HCT116 (cell line): ENCODE measurements at places on chromosomes 2 and 18.

DNA sequence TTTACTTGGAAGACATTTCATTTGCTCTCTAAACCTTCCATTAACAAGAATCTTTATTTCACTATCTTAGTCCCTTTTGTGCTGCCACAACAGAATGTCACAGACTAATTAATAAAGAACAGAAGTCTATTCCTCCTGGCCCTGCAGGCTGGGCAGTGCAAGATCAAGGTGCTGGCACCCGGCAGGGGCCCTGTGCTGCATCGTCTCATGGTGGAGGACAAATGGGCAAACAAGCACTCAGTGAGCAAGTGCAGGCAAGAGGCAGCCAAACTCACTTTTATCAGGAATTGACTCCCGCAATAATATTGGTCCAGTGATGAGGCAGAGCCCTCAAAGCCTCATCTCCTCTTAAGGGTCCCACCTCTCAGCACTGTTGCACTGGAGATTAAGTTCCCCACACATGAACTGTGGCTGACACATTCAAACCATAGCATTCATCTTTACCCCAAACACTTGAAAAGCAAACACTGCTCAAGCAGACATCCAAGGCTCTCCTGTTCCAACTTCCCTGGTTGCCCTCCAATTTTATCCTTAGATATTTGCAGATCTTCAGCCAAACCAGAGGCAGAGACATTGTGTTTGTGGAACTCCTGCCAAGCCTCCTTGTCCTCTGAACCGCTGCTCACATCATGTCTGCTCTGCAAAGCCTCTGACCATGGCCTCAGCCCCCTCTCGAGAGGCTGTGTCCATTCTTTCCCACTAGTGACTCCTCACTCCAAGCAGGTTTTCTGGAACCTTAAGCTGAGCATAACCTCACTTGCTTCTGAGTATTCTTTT is 404.4 kb upstream of the SOX11 start:
- DNase-seq, result no peak

DNA sequence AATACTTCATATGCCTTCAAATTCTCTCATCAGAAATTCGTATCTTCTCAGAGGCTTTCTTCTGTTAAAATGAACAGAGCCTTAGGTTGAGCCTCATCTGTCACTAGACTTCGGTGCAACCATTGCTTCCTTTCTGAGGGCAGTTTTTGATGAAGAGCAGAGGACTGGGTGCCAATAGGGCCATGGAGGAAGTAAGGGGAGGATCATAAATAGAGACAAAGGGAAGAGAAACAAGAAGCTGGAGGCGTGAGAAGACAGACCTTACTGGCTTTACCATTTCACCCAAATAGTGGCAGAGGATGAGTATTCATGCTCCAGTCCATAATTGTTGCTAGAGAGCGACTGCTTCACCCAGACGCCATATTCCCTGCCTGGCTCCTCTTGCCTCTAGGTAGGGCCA is 215.6 kb upstream of the PKDCC start:
- DNase-seq, result no peak

DNA sequence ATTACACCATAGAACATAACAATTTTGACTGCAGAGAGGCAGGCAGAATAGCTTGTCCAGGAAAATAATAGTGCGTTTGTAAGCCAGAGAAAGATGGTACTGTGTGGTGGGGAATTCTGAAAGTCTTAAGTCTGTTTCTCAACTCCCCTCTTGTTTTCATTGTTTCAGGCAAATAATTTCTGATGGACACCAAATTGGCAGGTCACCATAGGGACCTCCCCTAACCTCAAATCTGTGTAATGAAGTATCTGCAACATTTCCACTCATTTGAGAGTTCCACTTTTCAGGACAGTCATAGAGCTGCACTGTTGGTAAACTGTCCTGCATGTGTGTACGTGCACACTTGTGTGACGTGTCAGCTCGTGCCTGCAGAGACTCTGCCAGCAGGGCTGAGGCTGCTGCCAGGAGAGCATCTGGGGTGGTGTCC is 195.6 kb downstream of the AGAP1 start:
- no peak for DNase-seq

GRCh38 chr2:43438858-43439655 is 156.8 kb downstream of the THADA start:
- DNase-seq, result no peak

DNA sequence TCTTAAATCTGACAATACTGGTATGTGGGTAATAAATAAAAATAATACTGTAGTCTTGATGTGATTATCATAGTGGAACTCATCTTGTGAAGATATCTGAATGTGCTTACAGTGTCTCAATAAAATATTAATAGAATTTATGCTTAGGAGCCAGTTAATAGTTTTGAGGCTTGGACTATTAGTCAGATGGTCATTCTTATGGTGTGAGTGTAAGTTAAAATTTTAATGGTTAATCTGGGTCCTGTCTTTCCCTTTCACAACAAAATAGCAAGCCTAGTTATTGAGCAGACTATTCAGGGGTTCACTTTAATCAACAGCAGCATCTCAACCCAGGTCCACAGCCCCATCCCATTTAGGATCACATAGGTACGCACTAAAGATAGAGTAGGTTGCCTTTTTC is 138.9 kb downstream of the HAUS1 start:
- no peak for DNase-seq

- DNase-seq, result no peak
These were observed 171.6 kb upstream of the BOD1L2 start for GRCh38 chr18:56975276-56975675.

DNA sequence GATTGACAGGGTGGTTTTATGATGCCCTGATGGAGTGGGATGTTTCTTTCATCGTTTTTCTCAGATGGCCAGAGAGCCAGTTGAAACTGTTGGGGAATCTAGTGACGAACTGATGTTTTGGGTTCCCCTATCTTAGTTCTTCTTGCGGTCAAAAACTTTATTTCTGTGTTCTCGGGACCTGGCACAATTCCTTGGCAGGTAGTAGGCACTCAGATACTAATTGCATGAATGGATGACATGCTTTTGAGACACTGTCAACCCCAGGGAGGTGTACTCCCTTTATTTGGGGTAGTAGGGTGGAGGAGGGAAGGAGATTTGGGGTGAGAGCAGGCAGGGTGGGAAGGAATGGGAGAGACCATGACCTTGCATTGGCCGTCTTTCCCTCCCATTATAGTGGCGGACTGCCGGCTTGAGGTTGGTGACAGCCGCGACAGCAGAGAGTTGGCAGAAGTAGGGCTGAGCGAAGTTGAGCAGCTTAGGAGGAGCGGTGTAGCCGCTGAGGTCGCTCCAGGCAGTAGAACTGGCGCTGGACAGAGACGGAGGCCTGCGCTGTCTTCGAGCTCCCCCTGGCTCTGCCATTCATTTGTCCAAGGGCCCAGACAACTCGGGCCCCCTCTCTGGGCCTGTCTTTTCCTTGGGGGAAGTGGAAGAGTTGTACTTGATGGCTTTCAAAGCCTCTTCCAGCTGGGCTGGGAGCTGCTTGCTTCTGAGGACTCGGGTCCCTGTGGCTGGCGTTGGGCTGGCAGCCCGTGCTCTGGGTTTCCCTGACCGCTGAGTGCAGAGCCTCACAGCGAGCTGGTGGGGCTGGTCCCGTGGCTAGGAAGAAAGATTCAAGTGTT is 2.6 kb downstream of the TET3 start:
- no peak for DNase-seq

- peak; percentile 81 for DNase-seq
These were observed 2.7 kb upstream of the PID1 start for GRCh38 chr2:229273723-229274338.

GRCh38 chr18:45974088-45974536 is 7.0 kb upstream of the EPG5 start:
- DNase-seq, result peak; percentile 63

DNA sequence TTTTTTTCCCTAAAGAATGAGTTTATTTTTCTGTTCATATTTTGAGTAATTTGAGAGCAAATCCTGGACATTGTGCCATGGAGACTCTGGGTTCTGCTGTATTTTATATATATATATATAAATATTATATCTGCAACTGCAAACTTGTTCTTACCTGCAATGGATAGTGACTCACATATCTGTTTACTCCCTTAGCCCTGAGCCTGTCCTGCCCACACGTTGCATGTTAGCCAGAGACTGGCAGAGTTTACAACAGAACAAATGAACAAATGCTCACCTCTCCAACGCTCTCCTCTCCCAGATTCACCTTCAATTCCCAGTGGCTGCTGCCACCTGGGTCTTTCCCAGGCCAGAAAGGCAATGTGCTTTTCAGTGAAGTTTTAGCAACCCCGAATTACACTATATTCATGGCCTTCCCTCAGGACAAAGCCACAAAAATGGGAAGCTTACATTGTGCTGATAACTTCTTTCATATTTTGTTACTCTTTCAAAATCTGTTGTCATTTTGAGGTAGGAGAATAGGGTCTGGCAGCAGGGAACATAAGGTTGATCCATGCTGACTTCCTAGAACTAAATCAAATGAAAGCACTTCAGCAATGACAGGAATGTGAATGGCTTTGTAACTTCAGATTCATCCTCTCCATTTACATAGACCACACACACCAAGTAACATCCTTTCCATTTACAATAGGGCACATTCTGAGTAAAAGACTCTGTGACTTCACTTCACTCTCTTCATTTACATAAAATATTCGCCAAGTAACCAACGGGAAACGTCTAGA is 105.4 kb upstream of the FAM110C start:
- no peak for DNase-seq

DNA sequence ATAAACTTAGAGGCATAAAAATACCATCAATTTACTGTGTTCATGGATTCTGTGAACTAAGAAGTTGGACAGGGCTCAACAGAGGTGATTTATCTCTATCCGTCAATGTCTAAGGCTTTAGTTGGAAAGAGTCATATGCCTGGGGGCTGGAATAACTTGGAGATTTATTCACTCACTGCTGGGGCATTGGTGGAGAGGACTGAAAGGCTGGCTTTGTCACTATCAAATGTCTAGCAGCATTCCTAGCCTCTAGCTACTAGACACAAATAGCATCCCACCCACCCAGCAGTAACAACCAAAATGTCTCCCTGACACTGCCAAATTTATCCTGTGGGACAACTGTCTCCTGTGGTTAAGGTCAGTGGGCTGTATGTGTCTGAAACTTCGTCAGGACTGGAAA is 71.0 kb downstream of the EVA1A start:
- no peak for DNase-seq

- DNase-seq, result no peak
These were observed 104.8 kb downstream of the LBH start for GRCh38 chr2:30336084-30336483.

DNA sequence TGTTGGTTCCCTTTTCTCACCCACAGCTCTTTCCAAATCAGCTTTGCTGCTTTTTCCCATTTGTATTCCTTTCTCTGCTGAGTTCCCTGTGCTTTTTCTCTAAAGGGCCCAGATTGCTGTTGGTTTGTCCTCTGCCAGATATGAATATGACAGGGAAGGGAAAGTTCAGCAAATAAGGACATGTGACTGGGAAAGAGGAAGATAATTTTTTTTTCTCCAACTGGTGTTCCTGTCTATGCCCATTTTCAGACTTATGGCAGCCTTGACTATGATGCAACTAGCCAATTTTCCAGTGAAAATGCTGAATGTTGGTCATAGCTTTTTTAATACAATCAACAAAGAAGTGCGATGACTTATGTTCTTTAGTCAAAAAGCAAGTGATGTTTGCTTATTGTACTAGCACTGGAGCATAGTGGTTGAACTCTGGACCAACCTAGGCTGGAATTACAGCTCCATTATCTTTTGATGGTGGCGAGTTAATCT is 7.7 kb downstream of the MDH1 start:
- no peak for DNase-seq

DNA sequence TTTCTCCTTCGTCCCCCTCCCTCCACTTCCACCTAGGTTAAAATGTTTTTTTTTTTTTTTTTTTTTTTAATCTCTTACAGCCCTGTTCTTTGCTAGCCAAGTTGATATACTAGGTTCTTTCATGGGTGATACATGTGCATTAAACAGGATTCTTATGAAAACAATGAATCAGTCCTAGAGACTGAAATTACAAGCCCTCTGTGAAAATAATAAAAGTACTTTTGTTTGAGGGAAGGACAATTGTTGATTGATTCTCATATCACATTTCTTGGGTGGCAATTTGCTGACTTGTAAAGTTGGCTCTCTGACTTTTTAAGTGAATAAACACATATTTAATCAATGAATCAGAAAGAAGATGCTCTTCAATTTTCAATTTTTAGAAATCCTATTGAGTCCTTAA is 639.9 kb downstream of the LRP1B start:
- no peak for DNase-seq

- no peak for DNase-seq
These were observed 37.1 kb upstream of the DARS1 start for GRCh38 chr2:136022396-136023146.

GRCh38 chr18:46566111-46566510 is 90.9 kb downstream of the LOXHD1 start:
- no peak for DNase-seq

DNA sequence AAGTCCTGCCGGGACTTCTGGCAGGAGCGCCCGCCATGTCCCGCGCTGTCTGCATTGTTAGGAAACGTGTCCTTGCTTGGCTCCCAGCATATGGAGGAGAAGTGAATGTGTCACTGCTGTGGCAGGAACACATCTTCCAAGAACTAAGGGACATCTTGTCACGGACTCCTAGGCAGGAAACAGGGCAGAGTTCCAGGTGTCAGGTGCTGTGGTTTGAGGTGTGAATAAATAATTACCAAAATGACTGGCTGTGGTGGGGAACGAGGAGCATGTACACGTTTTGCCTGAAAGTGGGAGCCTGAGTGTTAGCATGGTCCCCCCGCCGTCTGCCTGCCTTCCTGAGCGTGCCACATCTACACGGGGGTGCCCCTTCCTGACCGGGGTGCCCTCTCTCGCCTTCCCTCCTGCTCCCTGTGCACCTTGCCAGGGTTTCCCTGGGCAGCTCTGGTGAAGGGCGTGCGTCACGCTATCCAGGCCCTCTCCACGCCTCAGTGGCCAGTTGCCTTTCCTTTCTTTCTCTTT is 237.5 kb downstream of the LDLRAD4 start:
- DNase-seq, result no peak
